ENCODE measurements at places on chromosomes 16 and 17.

GRCh38 chr17:45300060-45300751 lies 16.6 kb downstream of the MAP3K14 start:
- no peak for DNase-seq

DNA sequence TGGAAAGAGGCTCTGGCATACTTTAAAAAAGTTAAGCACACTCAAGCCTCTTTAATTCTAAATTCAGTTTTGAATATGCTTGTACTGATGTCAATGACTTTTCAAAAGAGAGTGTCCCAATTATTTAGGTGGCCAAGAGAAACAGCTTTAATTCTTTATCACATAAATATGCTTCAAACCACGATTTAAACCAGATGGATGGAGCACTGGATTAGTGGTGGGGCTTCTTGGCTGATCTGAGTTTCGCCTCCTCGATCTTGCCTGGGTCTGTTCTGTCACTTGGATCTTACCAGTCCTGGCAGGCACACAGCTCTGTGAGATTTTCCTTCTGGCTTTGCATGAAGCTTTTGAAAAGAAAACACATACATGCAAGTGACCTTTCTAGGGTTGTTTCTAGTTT lies 467.8 kb downstream of the MAF start:
- peak; percentile 47 for DNase-seq

GRCh38 chr17:76725580-76726230 lies 701 bp downstream of the JMJD6 start:
- no peak for DNase-seq

GRCh38 chr17:78818932-78819331 lies 21.7 kb downstream of the USP36 start:
- DNase-seq = no peak

GRCh38 chr16:79844603-79845002 lies 244.1 kb upstream of the MAF start:
- DNase-seq = no peak

- DNase-seq = no peak
These were observed 46.6 kb downstream of the MPRIP start for GRCh38 chr17:17088541-17089525.

GRCh38 chr16:53892155-53892554 lies 188.2 kb downstream of the FTO start:
- DNase-seq = peak; percentile 63

- no peak for DNase-seq
These were observed 3.0 kb downstream of the CDH11 start for GRCh38 chr16:65118871-65119270.

GRCh38 chr16:57643147-57643874 lies 14.9 kb downstream of the ADGRG1 start:
- DNase-seq = no peak

DNA sequence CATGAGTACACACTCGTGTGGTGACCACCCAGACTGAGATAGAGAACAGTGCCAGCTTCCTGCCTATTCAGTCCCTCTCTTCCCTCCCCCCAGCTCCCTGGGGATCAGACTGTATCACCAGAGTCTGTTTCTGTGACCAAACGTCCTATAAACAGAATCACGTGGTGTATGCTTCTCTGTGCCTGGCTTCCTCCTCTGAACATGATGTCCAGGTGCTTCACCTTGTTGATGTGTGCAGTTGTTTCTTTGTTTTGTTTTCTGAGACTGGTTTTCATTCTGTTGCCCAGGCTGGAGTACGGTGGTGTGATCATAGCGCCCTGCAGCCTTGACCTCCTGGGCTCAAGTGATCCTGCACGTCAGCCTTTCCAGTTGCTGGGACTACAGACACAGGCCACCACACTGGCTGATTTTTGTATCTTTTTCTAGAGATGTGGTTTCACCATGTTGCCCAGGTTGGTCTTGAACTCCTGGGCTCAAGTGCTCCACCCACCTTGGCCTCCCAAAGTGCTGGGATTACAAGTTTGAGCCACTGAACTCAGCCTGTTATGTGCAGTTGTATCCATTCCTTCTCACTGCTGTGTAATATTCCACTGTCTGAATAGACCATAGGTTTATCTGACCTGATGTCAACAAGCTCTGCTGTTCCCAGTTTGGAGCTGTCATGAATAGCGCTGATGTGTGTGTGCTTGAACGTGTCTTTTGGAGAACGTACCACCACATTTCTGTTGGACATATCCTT lies 28.9 kb upstream of the PRM1 start:
- no peak for DNase-seq
